ENCODE measurements at places on chromosomes 7 and 10.

- DNase-seq: no peak
Observed at GRCh38 chr7:20275637-20276036, 55.1 kb upstream of the ITGB8 start.

- no peak for DNase-seq
Observed at GRCh38 chr7:338295-339061, 48.5 kb downstream of the FOXL3 start.

- DNase-seq: no peak
Observed at GRCh38 chr10:75773813-75774782, 342.7 kb downstream of the LRMDA start.

DNA sequence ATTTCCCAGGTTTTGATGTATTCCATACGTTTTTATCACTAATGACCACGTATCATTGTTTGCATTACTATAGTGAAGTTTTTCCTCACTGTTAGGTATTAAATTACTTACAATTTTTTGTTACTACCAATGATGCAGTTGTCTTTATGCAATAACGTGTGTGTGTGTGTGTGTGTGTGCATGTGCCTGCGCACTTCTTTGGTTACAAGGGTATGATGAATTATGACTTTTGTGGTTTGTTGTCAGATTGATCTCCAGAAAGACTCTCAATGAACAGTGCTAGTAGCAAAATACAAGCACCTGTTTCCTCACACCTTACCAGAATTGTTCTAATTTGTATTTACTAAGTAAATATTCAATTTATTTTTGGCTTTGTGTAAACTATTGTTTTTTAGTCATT lies 51.5 kb downstream of the MCMBP start:
- DNase-seq: no peak

GRCh38 chr7:151173386-151174245 lies 6.1 kb upstream of the GBX1 start:
- no peak for DNase-seq

GRCh38 chr7:69836702-69837101 lies 238.4 kb downstream of the AUTS2 start:
- DNase-seq: no peak

DNA sequence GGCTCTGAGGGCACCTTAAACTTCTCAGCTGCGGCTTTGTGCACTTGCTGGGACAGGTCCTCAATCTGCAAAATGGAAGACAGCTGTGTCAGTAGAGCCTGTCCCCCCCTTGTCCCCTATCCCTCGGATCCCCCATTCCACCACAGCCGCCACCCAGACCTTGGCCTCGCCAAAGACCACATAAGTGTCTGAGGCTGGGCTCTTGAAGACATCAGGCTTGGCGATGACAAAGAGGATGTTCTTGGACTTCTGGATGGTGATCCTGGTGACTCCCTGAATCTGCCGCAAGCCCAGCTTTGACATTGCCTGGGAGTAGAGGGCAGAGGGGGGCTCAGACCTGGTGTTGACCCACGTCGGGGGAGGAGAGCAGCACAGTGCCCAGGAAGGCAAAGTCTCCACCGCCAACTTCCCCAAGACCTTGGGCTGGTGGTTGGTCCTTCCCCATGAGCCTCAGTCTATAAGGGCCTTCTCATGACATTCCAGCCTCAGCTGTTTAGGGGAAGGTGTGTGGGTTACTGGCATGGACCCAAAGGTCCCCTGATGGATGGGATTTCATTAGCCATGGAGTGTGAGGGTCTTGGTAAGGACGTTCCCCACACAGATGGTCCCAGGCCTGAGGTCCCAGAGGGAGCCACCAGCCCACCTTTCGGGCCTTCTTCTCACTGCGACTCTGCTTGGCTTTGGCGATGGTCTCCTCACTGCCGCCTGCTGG lies 7.7 kb downstream of the NACAD start:
- DNase-seq: no peak

GRCh38 chr7:80181411-80181810 lies 46.8 kb downstream of the GNAI1 start:
- DNase-seq: no peak

DNA sequence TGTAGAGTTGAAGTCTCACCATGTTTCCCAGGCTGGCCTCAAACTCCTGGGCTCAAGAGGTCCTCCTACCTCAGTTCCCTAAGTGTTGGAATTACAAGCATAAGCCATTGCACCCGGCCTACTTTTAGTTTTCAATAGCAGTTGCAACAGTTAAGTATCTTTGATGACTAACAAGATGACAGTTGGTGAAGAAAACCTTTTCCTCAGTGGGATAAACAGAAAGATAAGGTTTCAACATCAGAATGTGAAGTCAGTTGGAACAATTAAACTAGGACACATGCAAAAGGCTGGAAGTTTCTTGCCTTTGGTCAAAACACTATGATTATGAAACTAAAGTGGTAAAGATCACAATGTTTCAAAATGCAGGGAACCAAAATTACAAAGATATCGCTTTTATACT lies 169.2 kb downstream of the ZNF438 start:
- no peak for DNase-seq

DNA sequence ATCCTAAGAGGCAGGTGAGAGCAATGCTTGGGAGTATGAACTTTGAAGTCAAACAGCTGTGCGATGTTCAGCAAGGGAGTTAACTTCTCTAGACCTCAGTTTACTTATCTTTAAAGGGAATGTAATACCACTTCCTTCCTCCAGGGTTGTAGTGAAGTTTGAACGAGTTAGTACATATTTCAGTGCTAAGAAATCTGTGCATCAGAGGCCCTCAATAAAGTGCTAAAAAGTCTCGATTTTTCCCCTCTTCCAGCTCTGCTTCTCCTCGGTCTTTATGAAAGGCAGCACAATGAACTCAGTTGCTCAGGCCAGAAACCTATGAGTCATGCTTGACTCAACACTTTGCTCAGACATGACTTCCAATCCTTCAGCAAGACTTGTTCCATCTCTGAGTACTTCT lies 418.9 kb downstream of the MDFIC start:
- no peak for DNase-seq

DNA sequence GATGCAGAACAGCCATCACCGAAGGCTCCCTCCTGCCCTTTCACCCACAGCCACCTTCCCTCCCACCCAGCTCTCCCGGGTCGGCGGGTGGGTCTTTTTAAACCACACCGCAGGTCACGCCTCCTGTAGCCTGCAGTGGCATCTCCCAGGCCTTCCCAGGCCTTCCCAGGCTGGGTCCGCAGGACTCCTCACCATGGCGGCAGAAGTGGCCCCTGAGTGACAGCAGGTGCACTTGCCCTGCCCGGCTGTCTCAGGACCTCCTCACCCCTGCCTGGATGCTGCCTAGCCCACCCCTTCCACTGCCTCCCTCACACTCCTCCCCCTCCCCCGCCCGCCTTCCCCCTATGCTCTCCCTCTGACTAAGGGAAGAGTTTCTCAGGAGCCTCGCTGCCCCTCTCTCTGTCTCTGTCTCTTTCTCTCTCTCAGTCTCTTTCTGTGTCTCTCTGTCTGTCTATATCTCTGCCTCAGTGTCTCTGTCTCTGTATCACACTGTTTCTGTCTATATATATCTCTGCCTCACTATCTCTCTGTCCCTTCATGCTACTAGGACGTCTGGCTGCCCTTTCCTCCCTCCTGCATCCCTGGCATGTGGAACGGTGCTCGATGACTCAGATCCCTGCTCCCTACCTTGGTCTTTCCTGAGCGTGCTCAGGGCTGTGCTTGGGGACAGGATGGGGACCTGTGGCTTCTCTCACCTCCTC lies 57.5 kb downstream of the GLRX3 start:
- no peak for DNase-seq

Data from COR-L47 (cell line).